ENCODE measurements at places on chromosomes 1 and 21.

GRCh38 chr1:171179318-171180227 lies 5.5 kb upstream of the FMO2 start:
- no peak for DNase-seq

DNA sequence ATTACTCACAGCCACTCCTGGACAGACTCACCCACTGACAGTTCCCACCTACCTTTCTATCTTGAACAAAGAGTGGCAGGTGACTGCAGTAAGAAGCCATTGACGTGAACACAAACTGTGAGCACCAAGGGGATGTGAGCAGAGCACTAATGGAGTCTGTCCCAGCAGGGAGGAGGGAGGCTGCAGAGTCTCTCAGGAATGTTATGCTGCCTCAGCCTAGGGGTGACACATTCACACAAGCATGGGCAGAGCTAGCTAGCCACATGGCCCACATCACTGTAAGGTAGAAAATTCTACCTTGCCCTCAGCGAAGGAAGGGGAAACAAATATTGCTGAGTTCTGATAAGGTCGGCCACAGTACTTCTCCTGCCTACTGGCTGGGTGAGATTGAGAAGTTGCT lies 56.8 kb upstream of the PTGFRN start:
- no peak for DNase-seq

DNA sequence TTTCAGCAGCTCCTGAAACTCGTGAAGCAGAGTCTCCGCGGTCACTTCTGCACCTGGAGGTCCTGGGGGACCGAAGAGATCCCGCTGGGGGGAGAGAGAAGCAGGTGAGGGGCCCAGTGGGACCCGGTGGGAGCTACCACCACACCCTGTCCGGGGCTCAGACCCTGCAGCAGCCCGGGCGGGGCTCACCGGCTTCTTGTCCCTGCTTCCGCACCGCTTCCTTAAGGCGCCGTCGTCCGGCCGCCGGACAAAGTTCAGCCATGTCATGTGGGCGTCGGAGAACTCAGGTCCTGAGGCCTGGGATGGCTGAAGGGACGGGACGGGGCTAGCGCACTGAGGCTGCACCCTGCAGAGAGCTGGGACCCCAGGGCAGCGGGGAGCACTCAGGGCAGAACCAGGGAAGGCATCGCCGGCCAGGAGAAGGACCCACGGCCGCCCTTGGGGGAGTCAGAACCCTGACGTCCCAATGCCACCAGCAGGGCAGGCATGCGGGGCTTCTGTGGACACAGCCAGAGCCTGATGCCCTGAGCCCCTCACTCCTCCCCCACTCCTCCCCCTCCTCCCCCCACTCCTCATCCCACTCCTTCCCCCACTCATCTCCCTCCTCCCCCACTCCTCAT lies 2.2 kb downstream of the C1QTNF12 start:
- DNase-seq: no peak

GRCh38 chr1:212944229-212944901 lies 6.0 kb upstream of the VASH2 start:
- DNase-seq: peak; percentile 12

DNA sequence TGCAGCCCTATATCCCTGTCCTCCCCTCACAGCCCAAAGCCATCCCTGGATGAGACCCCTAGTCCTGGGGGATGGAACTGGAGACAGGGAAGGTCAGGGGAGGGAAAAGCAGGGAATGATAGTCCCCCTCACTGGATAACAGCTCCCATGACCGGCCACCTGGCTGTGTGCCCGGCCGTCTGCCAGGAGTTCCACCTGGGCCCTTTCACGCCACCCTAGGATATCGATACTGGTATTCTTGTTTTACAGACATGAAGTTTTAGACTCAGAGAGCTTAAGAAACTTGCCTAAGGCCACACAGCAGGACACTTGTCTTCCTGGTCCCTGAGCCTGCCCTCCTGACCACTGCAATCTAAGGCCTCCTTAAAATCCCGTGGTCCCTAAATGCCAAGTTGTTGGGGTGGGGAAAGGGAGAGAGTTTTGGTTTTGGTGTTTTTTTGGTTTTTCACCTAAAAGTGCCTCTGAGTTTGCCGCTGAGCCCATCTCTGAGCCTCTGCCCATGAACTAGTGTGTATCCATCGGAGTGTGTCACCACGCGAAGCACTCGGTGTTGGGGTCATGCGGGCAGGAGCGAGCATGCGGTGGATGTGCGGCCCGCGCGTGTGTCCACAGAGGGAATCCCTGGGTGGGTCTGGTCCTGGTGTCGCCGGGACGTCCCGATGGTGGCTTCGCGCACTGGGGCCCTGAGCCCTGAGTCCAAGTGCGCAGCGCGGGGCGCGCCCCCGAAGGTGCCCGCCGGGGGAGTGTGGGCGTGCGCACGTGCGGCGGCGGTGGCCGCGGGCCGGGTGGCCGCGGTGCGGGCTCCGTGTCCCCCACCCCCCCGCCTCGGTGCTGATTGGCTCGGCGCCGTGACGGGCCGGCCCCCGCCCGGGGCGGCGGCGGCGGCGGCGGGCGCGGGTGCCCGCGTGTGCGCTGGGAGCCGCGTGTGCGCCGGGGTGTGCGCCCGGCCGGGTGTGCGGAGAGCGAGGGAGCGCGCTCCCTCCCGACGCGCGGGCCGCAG lies at the start of gene EPHA8:
Gene EPHA8, plus strand, starts transcription at position 906 of the 1,000 bp plus-strand sequence. CDS start 147 bp downstream, outside the sequence.
- DNase-seq: no peak

GRCh38 chr21:29148530-29148929 lies 18.1 kb downstream of the MAP3K7CL start:
- no peak for DNase-seq

DNA sequence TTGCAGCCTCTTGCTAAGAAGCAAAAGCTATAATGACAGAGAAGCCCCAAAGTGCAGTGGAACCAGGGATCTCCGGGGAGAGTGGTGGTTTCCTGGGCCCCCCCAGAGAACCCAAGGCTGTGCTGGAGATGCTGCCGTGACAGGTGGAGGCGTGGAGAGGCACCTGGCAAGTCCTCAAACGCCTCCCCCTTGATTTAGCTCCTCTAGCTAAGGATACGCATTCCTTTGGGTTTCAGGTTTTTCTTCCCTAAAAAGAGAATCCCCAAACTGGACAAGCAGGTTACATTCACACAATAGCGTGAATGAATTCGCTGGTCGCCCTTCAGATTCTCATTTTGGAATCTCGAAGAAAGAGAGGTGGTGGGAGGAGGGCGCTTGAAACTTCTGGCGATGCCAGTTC lies 853 bp upstream of the ATP1A1 start:
- no peak for DNase-seq

DNA sequence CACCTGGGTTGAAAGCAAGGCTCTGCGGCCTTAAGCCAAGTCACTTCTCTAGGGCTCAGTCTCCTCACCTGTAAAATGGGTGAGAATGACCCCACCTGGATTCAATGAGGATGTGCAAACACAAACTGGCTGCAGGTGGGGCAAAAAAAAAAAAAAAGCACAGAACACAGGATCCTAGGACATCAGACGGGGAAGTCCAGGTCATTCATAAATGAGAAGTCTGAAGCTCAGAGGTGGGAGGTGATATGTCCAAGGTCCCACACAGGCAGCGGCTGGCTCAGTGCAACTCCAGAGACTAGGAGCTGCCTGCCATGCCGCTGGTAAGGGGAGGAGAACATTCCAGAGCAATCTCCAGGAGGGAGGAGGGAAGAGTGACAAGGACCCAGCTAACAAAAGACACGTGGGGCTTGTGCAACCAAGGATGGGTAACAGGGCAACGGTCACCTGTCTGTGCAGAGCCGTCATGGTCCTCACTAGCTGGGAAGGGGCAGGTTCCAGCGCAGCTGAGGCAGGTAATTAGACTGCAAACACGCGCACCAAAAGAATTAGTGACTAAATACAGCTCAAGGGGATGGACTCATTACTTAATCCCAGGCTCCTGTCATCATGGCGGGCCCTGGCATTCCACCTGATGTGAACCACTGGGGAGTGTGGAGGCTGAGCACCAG lies 19.5 kb downstream of the IFFO2 start:
- no peak for DNase-seq

DNA sequence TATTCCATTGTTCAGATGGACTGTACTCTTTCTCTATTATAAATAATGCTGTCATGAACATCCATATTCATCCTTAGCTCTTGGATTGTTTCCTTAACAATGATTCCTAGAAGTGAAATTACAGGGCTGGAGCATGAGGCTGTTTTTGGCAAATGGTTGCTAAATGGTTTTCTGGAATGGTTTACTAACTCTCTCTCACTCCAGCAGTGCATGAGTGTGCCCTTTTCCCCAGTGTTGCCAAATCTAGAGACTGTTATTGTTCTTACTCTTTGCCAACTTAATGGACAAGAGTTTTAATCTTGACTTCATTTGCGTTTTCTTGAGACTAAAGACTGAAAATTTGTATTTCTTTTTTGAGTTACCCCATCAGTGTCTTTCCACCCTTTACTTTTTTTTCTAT lies 113.0 kb downstream of the PAPPA2 start:
- no peak for DNase-seq

- DNase-seq: no peak
Observed at GRCh38 chr21:15839601-15840000, 109.8 kb downstream of the USP25 start.

DNA sequence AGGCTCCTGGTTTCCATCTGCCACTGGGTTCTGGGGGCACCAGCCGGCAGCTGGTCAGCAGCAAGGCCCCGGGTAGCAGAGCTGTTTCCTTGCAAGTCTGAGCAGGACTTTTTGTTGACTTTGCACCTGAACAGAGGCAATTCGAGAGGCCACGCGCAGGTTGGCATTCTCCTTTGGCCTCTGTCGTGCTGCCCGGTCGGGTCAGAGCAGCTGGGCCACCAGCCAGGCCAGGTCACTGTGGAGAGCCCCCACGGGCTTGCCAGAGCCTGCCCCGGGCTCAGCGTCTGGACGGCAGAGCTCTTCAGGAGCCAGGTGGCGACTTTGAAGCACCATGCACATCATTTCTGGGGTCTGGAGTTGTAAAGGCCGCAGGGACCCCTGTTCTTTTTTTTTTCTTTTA lies 28.4 kb upstream of the TMEM52 start:
- no peak for DNase-seq

- no peak for DNase-seq
Observed at GRCh38 chr1:78322928-78323680, 167.7 kb upstream of the PTGFR start.

- DNase-seq: no peak
Observed at GRCh38 chr1:192937128-192937527, 122.0 kb downstream of the UCHL5 start.

DNA sequence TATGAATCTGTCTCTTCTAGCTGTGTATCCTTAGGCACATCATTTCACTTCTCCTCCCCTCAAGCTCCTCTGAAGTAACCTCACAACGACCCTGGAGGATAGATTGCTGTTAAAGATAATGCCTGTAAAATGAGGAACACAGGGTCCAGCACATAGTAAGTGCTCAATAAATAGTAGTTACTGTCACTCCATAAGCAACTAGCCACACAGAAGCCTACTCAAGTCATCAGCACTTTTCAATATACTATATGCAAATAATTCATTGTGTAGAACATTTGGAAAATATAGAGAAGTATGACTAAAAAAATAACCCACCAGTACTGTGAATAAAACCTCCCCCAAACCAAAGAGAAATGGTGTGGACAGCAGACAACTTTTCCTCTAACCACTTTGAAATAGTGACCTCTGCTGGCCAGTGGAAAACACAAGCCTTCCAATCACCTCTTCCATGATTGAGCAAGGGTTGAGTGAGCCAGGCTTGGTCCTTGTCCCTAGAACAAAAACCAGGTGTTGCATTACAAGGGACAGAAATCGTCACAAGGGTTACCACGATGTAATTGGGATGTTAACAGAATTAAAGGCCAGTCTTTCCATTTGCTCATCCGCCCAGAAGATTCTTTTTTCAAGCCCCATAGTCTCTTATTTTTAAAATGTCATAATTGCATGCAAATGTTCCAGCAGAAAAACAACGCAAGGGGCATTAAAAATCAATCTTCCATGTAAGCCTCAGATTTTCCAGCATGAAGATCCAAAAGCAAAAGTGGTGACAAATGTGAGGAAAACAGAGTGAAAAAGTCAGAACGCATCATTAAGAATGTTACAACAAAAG lies 15.7 kb upstream of the GLIS1 start:
- DNase-seq: no peak

DNA sequence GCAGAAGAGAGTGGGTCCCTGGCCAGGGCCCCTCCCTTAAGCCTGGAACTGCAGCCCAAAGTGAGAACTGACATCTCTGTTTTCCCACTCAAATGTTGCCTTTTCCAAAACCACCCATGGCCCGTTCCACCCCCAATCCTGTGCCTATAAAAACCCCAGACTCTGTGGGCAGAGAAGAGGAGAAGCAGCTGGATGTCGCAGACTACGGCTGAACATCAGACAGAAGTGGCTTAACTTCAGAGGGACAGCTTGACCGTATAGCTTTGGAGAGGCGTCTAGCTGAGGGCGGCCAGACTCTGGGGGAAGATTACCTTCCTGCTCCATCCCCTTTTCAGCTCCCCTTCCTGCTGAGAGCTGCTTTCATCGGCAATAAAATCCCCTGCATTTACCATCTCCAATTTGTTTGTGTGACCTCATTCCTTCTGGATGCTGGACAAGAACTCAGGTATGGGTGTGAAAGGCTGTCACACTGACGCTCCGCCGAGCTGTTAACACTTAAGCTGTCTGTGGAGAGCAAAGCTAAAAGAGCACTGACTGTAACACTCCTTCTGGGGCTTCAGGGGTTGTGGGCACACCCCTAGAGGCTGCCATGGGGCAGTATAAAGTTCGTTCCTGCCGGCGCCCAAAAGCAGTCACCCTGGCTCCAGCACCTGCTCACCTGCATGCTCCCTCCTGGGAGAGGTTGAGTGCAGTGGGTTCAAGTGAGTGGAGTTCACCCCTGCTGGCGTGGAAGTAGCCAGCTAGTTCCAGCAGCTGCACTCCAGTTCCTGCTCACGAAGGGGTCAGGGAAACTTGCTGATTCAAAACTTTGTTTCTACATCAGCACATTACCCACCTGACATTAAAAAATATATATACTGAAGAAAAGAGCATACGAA lies 19.6 kb upstream of the ERO1B start:
- no peak for DNase-seq

GRCh38 chr1:176119549-176119948 lies 87.5 kb downstream of the COP1 start:
- DNase-seq: no peak

- no peak for DNase-seq
Observed at GRCh38 chr1:227662933-227663332, 72.2 kb downstream of the JMJD4 start.
